ENCODE measurements at places on chromosomes 6 and 20.

DNA sequence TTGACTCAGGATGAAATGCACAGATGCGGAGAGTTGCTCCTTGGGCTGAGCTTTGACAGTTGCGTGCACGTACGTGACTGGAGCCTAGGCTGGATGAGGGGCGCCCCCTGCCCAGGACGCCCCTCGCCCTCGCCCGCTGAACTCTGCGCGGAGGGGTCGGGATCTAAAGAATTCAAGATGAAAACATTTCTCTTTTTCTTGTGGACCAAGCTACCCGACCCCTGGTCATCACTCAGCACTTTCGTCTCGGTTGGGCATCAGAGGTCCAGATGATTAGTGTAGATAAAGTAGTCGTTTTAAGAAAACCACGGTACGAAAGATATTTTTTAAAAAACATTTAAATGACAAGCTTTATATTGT, 700 bp downstream of the DTD1 start:
- no peak for DNase-seq

DNA sequence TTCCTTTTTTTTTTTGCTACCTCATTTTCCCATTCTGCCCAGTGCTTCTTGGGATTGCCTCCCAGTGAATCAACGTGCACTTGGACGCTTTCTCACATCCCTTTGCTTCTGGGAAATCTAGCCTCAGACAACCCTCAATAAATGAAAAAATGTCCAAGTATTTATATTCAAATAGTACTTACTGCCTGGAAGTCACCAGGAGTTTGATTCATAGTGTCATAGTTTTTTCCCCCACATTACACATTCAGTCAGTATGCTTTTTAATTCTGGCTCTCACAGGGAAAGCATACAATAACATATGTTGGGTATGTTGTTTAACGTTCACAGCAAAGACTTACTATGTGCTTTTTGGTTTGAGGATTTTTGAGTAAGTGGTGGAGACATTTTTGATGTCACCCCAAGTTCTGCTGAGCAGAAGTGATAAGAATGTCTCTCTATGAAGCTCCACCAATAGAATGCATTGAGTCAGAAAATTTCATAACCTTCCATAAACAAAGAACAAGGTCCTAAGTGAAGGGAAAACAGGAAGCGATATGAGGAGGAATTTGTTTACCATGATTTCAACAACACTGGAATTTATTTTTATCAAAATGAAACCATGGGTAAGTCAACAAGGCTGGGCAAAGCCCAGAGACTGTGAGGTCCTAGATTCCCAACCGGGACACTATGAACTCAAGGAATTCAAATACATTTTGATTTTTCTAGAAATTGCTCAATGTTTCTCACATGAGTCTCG, 301.2 kb upstream of the BMP2 start:
- no peak for DNase-seq

- DNase-seq = no peak
Observed at GRCh38 chr6:105898286-105898685, 187.8 kb upstream of the PRDM1 start.

GRCh38 chr6:151773382-151773781, 34.1 kb upstream of the ESR1 start:
- DNase-seq = no peak

DNA sequence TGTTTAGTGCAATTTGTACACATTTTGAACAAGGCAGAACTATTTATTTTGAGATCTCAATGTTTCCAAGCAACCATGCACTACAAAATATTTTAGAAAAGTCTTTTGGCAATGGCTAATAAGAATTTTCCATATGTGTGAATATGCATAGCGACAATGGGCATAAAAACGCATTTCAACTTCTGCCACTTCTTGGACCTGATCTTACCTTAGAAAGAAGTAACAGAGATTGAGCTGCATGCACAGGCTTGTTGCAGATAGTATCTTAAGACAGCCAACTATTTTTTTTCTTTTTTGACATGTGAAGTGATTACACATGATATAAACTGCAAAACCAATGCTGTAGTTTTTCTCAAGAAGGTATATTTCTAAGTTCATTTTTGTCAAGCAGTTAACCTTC, 210.4 kb upstream of the PHACTR1 start:
- DNase-seq = no peak

Data from esophagus squamous epithelium (tissue), 5 donors.